Prostate gland (tissue), 2 donors: ENCODE measurements at places on chromosomes 13 and 19. TPM values are rescaled to one million over a fixed set of nuclear protein-coding genes. Genes with fewer than 3 reads are reported as not detected.

DNA sequence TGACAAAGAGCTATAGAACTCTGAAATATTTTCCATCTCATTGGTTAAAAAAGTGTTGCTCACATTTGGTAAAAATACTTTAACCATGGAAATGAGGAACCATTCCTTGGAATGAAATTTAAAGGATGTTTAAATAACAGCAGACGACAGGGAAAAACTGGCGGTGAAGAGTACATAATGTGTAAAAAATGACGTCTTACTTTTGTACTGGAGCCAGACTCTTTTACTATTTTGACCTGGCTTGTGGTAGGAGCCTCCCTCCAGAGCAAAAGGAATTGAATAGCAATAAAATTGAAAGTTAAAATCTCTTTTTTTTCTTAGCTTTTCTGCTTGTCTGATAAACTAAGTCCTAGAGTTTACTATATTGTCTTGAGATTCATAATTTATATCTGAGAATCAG is 426.2 kb upstream of the KLHL1 start:
- no peaks in the 10 kb centered on the region for H3K27me3 ChIP-seq
- H3K27ac ChIP-seq, result no peak overlapping the region
- no peak for DNase-seq
- H3K4me1 ChIP-seq, result no peaks in the 10 kb centered on the region
- no peak overlapping the region for H3K4me3 ChIP-seq

DNA sequence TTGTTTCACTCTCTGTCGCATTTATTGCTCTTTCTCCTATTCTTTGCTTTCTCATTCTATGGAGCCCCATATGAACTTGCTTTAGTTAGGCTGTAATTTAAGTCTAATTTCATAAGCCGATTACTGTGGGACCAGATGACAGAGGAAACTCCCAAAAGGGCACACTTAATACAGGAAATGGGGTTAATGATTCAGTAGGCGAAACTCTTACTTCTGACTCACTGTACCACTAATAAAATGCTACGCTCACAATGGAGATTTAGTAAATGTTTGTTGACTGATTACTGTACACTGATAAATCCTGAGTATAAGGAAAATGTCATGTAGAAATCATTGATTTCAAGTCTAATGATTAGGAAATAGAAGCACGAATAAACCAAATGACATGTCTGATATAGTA is 276.4 kb downstream of the KLF5 start:
- H3K4me1 ChIP-seq, result no peaks in the 10 kb centered on the region
- no peaks in the 10 kb centered on the region for H3K36me3 ChIP-seq
- DNase-seq, result no peak

DNA sequence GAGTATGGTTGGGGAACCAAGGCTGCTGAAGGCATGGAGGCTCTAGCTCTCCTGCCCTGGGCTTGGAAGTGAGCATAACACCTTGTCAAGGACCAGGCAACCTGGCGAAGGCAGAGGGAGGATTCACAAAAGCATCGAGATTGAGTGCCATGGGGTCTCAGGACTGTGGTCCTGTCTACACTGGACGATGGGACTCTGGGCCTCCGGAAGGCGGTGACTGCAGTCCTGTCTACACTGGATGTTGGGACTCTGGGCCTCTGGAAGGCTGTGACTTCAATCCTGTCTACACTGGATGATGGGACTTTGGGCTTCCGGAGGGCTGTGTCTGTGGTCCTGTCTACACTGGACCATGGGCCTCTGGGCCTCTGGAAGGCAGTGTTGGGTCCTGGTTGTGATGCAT is 290.4 kb downstream of the TEX29 start:
- H3K4me1 ChIP-seq, result no peaks in the 10 kb centered on the region
- H3K36me3 ChIP-seq, result no peaks in the 10 kb centered on the region
- DNase-seq, result no peak
- H3K27ac ChIP-seq, result no peak overlapping the region
- no peak overlapping the region for H3K4me3 ChIP-seq
- peaks cover 2% of the 10 kb centered on the region for H3K27me3 ChIP-seq

GRCh38 chr13:112170823-112171569 is 104.0 kb downstream of the SOX1 start:
- H3K4me1 ChIP-seq, result no peaks in the 10 kb centered on the region
- H3K36me3 ChIP-seq, result no peaks in the 10 kb centered on the region
- no peaks in the 10 kb centered on the region for H3K27me3 ChIP-seq
- H3K27ac ChIP-seq, result no peak overlapping the region
- no peak for DNase-seq

DNA sequence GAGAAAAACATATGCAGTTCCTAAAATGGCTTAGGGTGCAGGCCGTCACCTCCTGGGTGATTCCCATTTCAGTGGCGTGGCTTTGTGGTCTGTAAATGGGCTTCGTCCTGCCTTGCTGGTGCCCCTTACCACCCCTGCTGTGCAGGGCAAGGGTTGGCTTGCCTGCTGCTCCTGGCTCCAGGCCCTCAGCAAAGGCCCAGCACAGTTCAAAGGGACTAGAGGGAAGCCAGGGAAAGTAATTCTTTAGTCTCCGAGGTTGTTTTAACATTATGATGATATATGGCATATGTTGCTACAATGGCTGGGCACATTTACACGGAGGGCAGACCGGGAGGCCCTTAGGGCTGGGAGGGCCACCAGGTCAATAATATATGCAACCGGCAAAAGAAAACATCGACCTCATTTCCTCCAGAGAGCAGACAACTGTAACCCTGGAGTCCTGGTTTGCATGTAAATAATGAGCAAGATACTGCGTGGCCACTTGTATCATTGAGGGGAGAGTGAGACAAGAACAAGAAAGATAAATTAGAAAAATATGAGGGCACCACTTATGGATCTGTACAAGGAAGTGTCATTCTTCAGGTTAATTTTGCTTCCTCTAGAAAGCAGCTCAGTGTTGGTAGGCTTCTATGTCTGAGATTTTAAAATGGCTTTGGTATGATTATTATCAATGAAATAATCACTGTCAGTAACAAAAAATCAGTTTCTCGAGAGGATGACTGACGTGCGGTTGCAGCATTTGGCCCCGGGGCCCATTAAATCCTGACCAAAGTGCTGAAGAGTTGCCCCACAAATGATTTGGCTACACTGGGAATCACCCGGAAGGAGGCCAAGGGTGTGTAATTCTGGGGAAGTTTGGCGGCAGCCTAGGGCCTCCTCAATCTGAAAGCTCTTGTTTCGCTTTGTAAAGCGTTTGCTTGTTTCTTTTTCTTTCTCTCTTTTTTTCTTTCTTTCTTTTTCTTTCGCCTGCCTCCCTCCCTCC is 32.8 kb upstream of the URI1 start:
- no peaks in the 10 kb centered on the region for H3K36me3 ChIP-seq
- no peaks in the 10 kb centered on the region for H3K27me3 ChIP-seq
- H3K4me3 ChIP-seq, result no peak overlapping the region
- H3K4me1 ChIP-seq, result no peaks in the 10 kb centered on the region

GRCh38 chr13:98295371-98295770 is 118.3 kb upstream of the RNF113B start:
- no peak overlapping the region for H3K27ac ChIP-seq
- no peaks in the 10 kb centered on the region for H3K27me3 ChIP-seq
- no peak overlapping the region for H3K4me3 ChIP-seq

DNA sequence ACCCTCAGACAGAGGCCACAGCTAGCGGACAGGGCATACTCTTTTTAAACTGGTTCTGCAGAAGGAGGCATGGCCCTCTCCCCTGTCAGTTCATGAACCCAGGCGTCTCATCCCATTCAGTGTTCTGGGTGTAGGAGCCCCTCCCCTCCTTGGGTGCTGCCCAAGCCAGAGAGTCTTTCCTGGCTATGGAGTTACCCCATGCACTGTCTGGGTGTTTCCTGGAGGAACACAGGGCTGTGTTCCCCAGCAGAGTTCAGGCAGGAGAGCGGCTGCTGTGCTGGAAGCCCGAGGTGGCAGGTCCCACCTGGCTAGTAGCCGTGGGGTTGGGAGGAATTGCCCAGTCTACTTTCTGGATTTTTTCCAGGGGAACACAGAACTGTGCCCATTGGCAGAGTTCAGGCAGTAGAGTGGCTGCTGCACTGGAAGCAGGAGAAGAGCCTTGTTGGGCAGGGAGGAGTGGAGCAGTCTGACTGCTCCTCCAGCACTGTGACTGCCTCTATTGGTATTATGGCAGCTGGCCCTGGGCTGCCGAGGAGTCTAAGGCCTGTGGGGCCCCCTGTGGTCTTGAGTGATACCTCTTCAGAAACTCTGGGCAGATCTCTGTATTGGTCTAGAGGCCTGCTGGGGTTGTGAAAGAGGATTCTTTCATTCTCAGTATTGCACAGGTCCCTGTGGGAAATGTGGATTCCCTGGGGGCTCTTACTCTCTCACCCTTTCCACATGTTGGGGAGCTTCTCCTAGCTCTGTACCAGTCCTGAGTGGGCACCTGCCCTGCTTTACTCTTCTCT is 168.3 kb downstream of the PCDH20 start:
- H3K27ac ChIP-seq, result no peak overlapping the region
- H3K4me3 ChIP-seq, result no peak overlapping the region
- DNase-seq, result no peak
- no peaks in the 10 kb centered on the region for H3K27me3 ChIP-seq

- no peak overlapping the region for H3K4me3 ChIP-seq
- no peak for DNase-seq
- H3K27me3 ChIP-seq, result no peaks in the 10 kb centered on the region
- no peaks in the 10 kb centered on the region for H3K4me1 ChIP-seq
These were observed 9.9 kb upstream of the SULT2A1 start for GRCh38 chr19:47896019-47896418.

GRCh38 chr13:84588023-84588422 is 705.7 kb upstream of the SLITRK1 start:
- H3K36me3 ChIP-seq, result no peaks in the 10 kb centered on the region
- no peak overlapping the region for H3K27ac ChIP-seq
- H3K4me3 ChIP-seq, result no peak overlapping the region
- H3K4me1 ChIP-seq, result no peaks in the 10 kb centered on the region

DNA sequence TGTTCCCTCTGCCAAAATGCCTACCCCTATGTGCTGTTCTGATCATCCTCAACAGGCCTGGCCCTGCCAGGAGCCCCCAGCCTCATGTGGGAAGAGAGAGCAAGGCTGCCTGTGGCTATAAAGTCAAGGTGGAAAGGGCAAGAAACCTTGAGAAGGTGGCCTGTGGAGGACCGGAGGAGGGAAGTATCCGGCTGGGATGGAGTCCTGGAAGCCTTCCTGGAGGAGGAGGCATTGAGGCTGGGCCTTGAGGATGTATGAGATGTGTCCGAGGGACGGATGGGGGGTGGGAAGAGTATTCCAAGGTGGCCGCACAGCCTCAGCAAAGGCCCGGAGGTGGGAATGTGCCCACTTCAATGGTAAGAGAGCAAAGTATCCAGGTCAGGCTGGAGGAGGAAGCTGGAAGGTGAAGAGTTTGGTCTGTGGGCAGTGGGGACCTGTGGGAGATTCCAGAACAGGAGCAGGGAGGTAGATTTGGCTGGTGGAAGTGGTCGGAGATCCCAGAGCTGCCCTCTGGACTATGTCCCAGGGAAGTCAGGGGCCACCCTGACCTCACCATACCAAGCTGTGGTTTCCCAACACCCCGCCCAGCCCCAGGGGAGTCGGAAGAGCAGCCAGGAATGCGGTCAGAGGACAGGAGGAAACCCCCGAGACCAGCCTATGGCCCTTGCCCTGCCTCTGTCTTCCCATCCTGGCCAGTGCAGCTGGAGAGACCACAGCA is 3.0 kb upstream of the PLIN4 start:
- H3K4me3 ChIP-seq, result no peak overlapping the region
- H3K36me3 ChIP-seq, result no peaks in the 10 kb centered on the region
- H3K27ac ChIP-seq, result no peak overlapping the region
- H3K4me1 ChIP-seq, result no peaks in the 10 kb centered on the region

DNA sequence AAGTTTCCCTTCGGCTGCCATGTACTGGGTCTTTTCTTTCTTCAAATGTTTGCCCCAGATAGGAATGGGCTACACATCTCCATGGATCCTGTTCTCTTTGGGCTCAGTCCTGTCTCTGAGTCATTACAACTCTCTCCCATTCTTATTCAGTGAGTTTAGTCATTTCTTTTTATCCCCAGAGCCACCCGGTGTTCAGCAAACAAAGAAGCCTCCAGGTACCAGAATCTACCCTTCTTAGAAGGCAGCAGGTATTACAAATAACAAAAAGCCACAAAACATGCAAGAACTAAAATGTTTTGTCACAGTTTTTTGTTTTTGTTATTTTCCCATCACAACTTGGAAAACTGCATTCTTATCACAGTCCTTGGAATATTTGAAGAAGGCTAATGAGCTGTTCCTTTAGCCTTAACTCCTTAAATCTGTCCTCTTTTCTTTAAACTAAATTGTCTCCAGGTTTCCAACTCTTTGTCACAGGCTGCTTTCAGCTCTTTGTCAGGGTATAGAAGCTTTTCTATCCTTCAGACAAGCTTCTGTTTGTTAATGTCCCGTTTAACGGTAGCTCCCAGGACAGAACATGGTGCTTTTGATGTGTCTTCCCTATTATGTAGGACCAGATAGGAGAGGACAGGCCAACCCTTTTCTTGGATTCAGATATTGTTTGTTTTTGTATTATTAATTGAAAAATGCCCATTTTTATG is 215.5 kb upstream of the HTR2A start:
- no peaks in the 10 kb centered on the region for H3K4me1 ChIP-seq
- H3K36me3 ChIP-seq, result no peaks in the 10 kb centered on the region
- no peaks in the 10 kb centered on the region for H3K27me3 ChIP-seq
- H3K27ac ChIP-seq, result no peak overlapping the region
- no peak overlapping the region for H3K4me3 ChIP-seq
- DNase-seq, result no peak

GRCh38 chr13:41637586-41637985 is 180.2 kb downstream of the RGCC start:
- H3K36me3 ChIP-seq, result no peaks in the 10 kb centered on the region
- no peaks in the 10 kb centered on the region for H3K27me3 ChIP-seq
- no peak overlapping the region for H3K27ac ChIP-seq
- no peak for DNase-seq

DNA sequence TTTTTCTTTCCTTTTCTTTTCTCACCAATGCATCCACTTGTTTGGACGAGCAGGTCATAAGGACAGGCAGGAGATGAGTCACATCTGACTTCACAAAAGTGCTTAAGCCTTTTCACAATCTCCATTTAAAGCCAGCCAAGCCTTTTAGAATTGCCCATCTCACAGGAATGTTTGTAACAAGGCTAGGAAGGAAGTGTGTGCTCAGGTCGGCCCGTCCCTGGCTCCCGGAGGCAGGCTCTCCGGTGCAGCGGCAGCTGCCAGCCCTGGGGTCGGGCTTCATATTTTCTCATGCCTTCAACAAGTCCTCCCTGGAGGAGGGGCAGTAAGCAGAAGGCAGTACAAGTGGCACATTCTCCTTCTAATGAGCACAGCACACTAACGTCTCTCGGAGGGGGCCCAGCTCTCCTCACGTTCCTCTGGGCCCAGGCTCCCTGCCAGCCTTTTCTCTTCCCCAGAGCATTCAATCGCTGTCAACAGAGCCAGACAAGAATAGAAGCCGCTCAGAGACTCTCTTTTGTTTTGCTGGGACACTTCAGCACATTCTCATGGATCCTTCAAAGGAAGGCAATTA is 180.5 kb downstream of the COL4A1 start:
- no peaks in the 10 kb centered on the region for H3K36me3 ChIP-seq
- H3K4me3 ChIP-seq, result no peak overlapping the region
- H3K27me3 ChIP-seq, result no peaks in the 10 kb centered on the region
- peak; percentile 63 for DNase-seq

The TFDP1 gene
- 50.1 TPM for total RNA-seq

The ZNF681 gene
- 3.2 TPM for total RNA-seq

The ADGRE1 gene
- total RNA-seq, result not detected

The IL11 gene
- not detected for total RNA-seq

The ZNF837 gene
- 15.7 TPM for total RNA-seq
